ENCODE measurements at places on chromosomes 1 and 21. TPM values are rescaled to one million over a fixed set of nuclear protein-coding genes. Genes with fewer than 3 reads are reported as not detected.

Gene MAP10
- 3.0 TPM for total RNA-seq

Gene LCE1F
- not detected for total RNA-seq

Gene AQP10
- 0.29 TPM for total RNA-seq

Gene RAB7B
- 5.2 TPM for total RNA-seq

Gene FCRL5
- total RNA-seq: 2.5 TPM

- no peaks in the 10 kb centered on the region for H3K4me1 ChIP-seq
- H3K27ac ChIP-seq: no peak overlapping the region
These were observed 124.0 kb upstream of the CSF3R start for GRCh38 chr1:36606641-36607262.

GRCh38 chr1:29576510-29576909 is 340.2 kb downstream of the PTPRU start:
- no peaks in the 10 kb centered on the region for H3K36me3 ChIP-seq
- no peak for DNase-seq
- no peaks in the 10 kb centered on the region for H3K27me3 ChIP-seq
- no peaks in the 10 kb centered on the region for H3K4me1 ChIP-seq
- H3K27ac ChIP-seq: no peak overlapping the region

- no peaks in the 10 kb centered on the region for H3K36me3 ChIP-seq
- no peak for DNase-seq
- no peak overlapping the region for H3K4me3 ChIP-seq
- peaks cover 2% of the 10 kb centered on the region for H3K4me1 ChIP-seq
- H3K27me3 ChIP-seq: no peaks in the 10 kb centered on the region
These were observed 8.7 kb upstream of the EXTL1 start for GRCh38 chr1:26012864-26013263.

DNA sequence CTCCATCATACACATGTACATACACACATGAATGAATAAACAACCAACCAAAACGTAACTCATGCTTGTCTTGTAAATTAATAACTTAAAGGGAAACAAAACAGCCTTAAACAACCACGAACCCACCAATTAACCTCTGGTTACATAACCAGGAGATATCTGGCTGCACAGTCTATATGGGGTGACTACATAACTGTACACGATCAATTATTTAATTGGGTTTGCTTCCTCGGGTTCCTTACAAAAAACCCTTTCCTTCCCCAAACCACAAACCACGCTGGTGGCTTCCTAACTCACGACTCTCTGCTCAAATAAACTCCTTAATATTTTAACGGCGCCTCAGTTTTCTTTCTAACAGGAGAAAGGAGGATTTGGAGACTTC is 744 bp downstream of the ZNF670 start:
- no peak for DNase-seq
- peaks cover 14% of the 10 kb centered on the region for H3K4me1 ChIP-seq
- peak overlapping the region; percentile 86 for H3K4me3 ChIP-seq
- peak overlapping the region; percentile 81 for H3K27ac ChIP-seq
- H3K36me3 ChIP-seq: no peaks in the 10 kb centered on the region

- no peaks in the 10 kb centered on the region for H3K36me3 ChIP-seq
- H3K27me3 ChIP-seq: no peaks in the 10 kb centered on the region
- H3K4me1 ChIP-seq: peaks cover 13% of the 10 kb centered on the region
- peak overlapping the region; percentile 81 for H3K27ac ChIP-seq
These were observed 55.5 kb upstream of the DNAJC6 start for GRCh38 chr1:65253800-65254319.

- H3K4me1 ChIP-seq: peaks cover 2% of the 10 kb centered on the region
- no peaks in the 10 kb centered on the region for H3K27me3 ChIP-seq
- no peak overlapping the region for H3K4me3 ChIP-seq
- H3K27ac ChIP-seq: no peak overlapping the region
These were observed 12.3 kb downstream of the COLGALT2 start for GRCh38 chr1:184025242-184025675.

GRCh38 chr1:113013823-113014222 is 57.8 kb upstream of the SLC16A1 start:
- no peak overlapping the region for H3K4me3 ChIP-seq
- no peaks in the 10 kb centered on the region for H3K27me3 ChIP-seq
- no peaks in the 10 kb centered on the region for H3K4me1 ChIP-seq
- no peak for DNase-seq
- no peaks in the 10 kb centered on the region for H3K36me3 ChIP-seq

DNA sequence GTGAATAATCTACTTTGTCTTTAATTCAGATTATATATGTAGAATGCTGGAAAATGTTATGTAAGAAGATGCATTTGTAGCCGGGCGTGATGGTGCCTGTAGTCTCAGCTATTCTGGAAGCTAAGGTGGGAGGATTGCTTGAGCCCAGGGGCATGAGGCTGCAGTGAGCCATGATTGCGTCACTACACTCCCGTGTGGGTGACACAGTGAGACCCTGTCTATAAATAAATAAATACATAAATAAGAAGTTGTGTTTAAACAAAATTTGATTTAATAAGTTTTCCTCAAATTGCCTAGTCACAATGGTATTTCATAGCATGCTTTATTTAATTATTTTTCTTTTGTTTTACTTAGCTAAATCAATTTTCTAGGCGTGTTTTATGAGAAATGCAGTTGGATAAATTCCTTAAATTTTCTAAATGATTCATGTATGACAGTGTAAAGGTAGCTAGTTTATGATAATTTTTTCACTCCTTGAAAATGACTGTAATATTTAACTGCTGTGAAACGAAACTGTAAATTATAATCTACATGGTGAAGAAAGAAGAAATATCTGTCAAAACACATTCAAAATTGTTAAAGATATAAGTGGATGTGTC is 232.6 kb downstream of the SRGAP2C start:
- peaks cover 5% of the 10 kb centered on the region for H3K4me1 ChIP-seq
- H3K4me3 ChIP-seq: no peak overlapping the region
- no peak overlapping the region for H3K27ac ChIP-seq
- H3K27me3 ChIP-seq: no peaks in the 10 kb centered on the region
- no peak for DNase-seq
- H3K36me3 ChIP-seq: no peaks in the 10 kb centered on the region

DNA sequence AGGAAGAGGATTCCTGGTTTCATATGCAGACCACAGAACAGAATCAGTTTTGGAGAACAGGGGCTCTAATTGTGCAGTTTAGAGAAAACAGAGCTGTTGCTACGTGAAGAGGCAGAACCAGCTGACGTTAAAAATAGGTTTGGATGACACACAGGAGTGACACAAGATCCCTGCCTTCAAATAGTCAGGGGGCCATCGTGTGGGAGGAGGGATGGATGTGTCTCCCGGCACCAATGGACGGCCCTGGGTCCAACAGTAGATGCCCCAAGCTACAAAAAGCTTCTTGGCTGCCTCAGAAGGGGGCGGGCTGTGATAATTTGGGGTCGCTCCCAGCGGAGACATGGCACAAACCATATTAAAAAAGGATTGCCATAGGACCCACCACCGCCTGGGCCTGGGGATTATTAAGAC is 87.8 kb downstream of the MRPL37 start:
- no peak overlapping the region for H3K4me3 ChIP-seq
- peak overlapping the region; percentile 31 for H3K27ac ChIP-seq
- H3K4me1 ChIP-seq: peaks cover 51% of the 10 kb centered on the region
- DNase-seq: no peak
- no peaks in the 10 kb centered on the region for H3K27me3 ChIP-seq
- H3K36me3 ChIP-seq: no peaks in the 10 kb centered on the region

GRCh38 chr1:156935505-156936128 is 15.2 kb downstream of the LRRC71 start:
- DNase-seq: no peak
- H3K36me3 ChIP-seq: peaks cover 9% of the 10 kb centered on the region
- no peak overlapping the region for H3K4me3 ChIP-seq
- H3K27me3 ChIP-seq: no peaks in the 10 kb centered on the region

DNA sequence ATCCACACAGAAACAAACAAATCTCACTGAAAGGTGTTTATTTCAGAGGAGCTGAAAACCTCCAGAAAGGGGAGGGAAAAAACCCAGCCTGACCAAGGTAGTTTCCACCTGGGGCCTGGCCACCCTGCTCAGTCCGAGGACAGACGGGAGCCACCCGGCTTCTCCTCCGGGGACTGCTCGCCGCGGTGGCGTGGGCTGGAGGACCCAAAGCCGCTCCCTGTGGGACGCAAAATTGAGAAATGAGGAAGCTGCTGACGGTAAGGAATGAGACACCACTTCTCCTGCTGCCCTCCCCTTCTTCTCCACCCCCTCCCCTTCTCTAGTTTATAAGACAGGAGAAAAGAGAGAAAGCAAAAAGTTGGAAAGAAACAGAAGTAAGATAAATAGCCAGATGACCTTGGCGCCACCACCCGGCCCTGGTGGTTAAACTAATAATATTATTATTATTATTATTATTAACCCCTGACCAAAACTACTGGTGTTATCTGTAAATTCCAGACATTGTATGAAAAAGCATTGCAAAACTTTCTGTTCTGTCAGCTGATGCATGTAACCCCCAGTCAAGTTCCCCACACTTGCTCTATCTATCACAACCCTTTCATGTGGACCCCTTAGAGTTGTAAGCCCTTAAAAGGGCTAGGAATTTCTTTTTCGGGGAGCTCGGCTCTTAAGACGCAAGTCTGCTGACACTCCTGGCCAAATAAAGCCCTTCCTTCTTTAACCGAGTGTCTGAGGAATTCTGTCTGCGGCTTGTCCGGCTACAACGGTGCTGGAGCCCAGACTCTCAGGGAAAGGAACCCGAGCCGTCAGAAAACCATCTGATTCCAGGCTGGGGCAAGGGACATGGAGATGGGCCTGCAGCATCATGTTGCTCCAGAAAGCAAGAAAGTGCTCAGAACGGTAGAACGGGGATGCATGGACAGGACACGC is 12.5 kb downstream of the ITGB2 start:
- H3K4me1 ChIP-seq: peaks cover 57% of the 10 kb centered on the region
- no peak overlapping the region for H3K4me3 ChIP-seq
- H3K36me3 ChIP-seq: no peaks in the 10 kb centered on the region
- DNase-seq: peak; percentile 75
- H3K27ac ChIP-seq: peak overlapping the region; percentile 75

GRCh38 chr1:167216809-167217208 is 3.9 kb upstream of the POU2F1 start:
- no peaks in the 10 kb centered on the region for H3K36me3 ChIP-seq
- no peak overlapping the region for H3K4me3 ChIP-seq
- H3K27ac ChIP-seq: no peak overlapping the region
- DNase-seq: no peak
- no peaks in the 10 kb centered on the region for H3K27me3 ChIP-seq
- peaks cover 6% of the 10 kb centered on the region for H3K4me1 ChIP-seq
